LoVo (cell line): ENCODE measurements at places on chromosomes 12 and 14.

DNA sequence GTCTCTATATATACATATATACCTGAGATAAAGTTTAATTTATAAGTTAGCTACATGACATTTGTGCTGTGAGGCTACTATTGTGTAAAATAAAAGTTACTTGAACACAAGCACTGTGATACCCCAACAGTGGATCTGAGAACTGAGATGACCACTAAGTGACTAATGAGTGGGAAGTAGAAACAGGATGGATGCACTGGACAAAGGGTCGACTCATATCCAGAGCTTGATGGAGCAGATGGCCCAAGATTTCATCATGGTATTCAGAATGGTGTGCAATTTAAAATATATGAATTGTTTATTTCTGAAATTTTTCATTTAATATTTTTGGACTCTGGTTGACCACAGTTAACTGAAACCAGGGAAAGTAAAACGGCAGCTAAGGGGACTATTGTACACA, 908.6 kb upstream of the MDGA2 start:
- DNase-seq, result no peak

- DNase-seq, result no peak
Observed at GRCh38 chr14:59847711-59848110, 22.9 kb downstream of the RTN1 start.

GRCh38 chr12:48350249-48351021, at the start of gene ZNF641:
Gene ZNF641, minus strand, starts transcription at chr12:48350919. Its CDS starts 2,829 bp downstream, at chr12:48348090.
- DNase-seq, result peak; percentile 86

DNA sequence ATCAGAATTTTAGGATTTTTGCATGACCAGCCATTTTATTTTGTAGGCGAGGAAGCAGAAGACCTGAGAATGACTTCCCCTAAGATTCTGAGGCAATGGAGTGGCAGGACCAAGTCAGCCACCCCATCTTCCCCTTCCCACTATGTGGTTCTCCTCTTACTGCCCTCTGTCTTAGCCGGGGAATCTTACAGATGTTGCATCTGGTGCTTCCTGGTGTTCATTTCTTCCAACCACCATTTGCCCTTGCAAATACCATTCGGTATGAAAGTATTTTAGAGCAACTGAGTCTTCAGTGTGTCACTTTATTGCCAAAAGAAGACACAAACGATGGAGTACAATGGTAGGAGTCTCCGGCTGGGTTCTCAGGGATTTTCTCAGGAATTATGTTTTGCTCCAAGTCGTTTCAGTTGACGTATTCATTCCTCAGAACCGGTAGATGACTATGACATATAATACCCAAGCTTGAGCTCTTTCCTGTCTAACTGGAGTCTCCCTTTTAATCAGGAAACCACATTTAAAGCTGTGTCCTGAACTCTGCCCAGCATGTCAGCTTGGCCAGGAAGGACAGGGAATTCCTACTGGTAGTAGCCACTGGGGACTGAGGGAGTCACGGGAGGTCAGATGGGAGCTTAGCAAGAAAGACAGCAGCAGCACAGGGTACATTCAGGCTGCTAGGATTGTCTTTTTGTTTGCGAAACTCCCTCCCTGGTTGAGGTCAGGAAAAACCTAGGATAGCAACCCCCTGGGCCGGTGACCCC, 87.0 kb downstream of the SAMD4A start:
- no peak for DNase-seq

- no peak for DNase-seq
Observed at GRCh38 chr12:1466481-1467154, 127.8 kb downstream of the FBXL14 start.

DNA sequence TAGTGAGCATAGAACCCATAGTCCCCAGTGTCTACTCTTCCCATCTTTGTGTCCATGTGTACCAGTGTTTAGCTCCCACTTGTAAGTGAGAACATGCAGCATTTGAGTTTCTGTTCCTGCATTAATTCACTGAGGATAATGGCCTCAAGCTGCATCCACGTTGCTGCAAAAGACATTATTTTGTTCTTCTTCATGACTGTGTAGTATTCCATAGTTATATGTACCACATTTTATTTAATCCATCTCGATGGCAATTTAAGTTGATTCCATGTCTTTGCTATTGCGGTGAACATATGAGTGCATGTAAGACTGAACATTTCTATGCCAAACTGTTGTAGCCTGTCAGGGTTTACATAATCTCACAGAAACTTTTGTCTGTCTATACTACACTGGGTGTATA, 237.2 kb downstream of the IPO8 start:
- DNase-seq, result no peak

DNA sequence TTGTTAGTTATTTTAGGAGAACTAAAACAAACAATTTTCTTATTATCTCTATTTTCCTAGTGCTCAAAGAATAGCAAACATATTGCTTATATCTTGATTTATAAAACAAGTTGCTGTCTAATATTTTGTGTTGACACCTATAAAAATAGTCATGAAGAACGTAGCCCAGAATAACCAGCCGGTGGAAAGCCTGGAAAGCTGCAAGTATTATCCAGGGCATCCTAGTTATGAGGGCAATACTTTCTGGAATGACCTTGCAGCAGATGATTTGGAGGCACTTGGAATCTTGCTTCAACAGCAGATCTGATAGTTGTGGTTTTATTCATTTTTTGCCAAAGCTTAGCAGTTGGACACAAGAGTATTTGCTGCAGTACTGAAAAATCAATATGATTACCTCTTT, 948.7 kb downstream of the LRFN5 start:
- DNase-seq, result no peak
